ENCODE measurements at places on chromosomes 5 and 9.

DNA sequence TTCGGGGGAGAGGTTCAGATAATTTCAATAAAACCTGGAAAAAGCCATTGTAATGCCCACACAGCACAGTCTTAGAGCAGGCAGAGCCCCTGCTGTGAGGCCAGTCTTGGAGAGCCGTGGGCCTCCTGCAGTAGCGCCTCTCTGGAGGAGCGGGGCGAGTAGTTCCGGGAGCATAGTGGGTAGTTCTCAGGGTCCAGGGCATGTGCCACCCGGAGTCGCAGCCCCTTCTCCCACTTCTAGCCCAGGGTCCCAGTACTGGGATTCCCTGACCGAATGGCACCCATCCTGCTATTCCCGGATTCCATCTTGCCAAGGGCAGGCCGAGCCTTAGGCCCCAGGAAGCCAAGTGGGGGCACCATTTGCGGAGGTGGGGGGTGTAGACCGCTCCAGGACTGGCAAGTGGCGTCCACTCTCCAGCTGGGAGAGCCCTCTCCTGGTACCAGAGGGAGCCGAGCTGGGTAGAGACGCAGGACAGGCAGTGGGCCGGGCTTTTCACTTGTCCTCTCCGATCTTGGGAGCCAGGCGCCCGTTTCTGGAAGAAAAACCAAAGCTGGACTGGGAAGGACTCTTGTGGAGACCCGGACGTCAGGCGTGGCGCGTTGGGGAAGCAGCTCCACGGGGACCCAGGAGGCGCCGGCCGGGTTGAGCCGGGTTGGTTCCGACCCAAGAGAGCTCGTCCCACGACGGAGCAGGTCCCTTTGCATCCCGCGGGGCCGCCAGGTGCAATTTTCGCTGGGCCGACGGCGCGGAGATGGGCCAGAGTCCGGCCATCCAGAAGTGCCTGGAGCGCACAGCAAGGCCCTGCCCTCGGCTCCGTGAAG is 12.1 kb downstream of the PROP1 start:
- DNase-seq = no peak

- DNase-seq = no peak
These were observed 43.4 kb upstream of the N4BP3 start for GRCh38 chr5:178069909-178070308.

- DNase-seq = no peak
These were observed 156.7 kb downstream of the FSTL4 start for GRCh38 chr5:133455676-133456075.

- DNase-seq = no peak
These were observed 68.1 kb downstream of the ESM1 start for GRCh38 chr5:54917323-54917722.

DNA sequence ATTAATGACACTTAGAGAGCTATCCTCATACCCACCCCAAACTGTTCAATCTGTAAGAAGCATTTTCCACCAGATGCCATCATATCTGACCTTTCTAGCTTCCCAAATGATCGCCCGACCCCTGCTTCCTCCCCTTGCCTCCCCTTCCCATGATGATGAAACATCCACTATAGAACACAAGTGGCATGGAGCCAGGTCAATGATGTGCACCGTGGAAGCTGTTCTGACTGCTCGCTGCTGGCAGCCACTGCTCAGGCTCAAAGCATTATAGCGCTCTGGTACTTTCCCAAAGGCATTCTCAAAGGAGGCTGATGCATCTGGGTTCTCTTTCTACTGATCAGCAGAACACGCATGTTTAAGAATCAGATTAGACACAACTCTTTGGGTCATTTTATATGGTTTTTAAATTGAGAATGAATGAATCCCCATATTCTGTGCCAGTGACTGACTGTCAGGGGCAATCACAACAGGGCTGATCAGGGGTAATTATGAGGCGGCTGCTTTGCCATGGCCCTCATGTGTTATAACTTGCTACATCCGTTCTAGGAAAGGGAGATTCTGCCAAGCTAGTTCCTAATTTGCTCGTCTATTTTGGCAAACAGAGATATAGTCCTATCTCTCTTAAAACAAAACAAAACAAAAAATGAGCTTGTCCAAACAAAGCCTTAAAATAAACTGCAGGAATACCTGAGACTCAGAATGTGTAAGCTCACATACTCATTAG is 343.7 kb downstream of the ENC1 start:
- DNase-seq = no peak

GRCh38 chr5:149666212-149666852 is 63.8 kb upstream of the PPARGC1B start:
- no peak for DNase-seq

DNA sequence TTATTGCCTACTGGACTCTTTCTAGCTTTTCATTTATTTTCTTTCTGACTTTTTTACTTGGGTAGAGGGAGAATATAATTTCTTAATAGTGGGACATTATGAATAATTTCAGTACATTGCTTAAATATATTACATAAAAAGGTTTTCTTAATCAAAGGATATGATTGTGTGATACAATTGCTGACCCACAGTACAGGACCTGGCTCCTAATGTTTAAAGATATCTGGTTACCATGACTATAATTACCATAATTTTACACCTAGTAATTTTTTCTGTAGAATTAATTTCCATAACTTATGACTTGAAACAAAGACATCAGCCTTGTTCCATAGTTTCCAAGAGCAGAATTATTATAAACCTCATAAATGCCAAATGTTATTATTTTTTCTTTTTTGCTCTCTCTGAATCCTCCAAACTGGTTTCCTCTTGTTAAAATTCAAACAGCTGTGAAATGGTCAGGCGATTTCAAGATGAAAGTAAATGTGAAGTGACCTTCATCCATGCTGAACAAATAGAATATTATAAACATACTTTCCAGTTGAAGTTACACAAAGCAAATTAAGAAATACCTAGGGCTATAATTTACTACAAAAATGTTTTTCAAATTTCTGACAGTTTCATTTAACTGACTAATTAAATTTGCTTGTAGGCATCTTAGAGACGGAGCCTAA is 301.2 kb upstream of the TYRP1 start:
- DNase-seq = no peak

GRCh38 chr5:180128671-180129261 is 57.2 kb upstream of the RNF130 start:
- DNase-seq = no peak

- DNase-seq = no peak
These were observed 71.0 kb upstream of the GPBP1 start for GRCh38 chr5:57102905-57103255.

DNA sequence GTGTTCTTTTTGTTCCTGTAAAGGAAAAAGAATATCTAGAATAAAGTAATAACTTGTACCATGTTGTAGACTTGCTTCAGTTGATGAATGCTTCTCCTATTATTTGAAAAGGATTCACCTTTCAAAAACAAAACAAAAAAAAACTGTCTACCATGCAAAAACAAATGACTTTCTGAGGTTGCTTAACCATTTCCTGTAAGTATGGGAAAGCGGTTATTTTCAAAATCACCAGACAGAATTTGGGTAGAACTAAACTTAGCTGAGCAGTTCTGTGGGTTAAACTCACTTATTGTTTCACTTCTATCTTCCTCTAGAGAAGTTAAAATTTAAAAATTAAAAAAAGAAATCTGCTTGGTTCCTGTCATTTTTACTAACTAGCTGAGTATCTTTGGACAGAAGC is 25.2 kb downstream of the LNPEP start:
- no peak for DNase-seq

DNA sequence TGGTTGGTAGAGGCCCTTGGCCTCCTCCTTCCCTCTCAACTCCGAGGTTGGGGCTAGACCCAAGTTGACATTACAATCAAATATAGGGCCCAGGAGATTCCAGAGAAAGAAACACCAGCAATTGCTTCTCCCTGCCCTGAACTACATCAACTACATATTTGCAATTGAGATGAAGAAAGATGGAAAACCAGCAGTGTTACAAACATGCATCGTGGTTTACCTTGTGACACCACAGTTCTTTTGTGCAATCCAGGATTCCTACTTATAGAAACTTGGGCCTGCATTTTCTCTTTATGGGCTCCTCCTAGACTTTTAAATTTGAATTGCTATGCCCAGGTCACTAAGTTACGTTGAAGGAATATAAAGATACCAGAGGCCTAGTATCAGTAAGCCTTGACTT is 126.7 kb downstream of the DCP2 start:
- no peak for DNase-seq

- no peak for DNase-seq
These were observed 85.4 kb upstream of the IL7R start for GRCh38 chr5:35771300-35771699.

DNA sequence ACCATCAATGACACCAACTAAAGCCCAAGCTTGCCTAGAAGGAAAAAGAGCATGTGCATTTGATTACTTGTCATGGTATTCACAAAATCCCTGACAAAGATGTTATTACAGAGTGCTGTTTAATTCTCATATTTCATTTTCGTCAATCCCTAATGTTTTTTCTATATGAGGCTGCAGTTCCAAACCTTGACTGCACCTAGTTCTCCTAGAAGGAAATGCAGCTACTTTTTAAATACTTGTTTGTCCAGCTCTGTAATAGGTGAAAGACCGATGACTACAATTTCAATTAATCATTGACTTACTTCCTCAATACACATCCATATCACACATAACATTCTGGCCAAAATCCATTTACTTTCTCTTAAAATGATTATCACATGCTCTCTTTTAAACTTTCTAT is 28.1 kb downstream of the CEMIP2 start:
- no peak for DNase-seq

GRCh38 chr5:20166456-20166855 is 178.5 kb upstream of the CDH18 start:
- no peak for DNase-seq

- DNase-seq = no peak
These were observed 130.2 kb downstream of the SUSD1 start for GRCh38 chr9:112044881-112045280.

GRCh38 chr9:76886318-76886717 is 19.6 kb downstream of the PRUNE2 start:
- no peak for DNase-seq

- no peak for DNase-seq
These were observed 56.7 kb upstream of the NAA35 start for GRCh38 chr9:85884256-85884655.

DNA sequence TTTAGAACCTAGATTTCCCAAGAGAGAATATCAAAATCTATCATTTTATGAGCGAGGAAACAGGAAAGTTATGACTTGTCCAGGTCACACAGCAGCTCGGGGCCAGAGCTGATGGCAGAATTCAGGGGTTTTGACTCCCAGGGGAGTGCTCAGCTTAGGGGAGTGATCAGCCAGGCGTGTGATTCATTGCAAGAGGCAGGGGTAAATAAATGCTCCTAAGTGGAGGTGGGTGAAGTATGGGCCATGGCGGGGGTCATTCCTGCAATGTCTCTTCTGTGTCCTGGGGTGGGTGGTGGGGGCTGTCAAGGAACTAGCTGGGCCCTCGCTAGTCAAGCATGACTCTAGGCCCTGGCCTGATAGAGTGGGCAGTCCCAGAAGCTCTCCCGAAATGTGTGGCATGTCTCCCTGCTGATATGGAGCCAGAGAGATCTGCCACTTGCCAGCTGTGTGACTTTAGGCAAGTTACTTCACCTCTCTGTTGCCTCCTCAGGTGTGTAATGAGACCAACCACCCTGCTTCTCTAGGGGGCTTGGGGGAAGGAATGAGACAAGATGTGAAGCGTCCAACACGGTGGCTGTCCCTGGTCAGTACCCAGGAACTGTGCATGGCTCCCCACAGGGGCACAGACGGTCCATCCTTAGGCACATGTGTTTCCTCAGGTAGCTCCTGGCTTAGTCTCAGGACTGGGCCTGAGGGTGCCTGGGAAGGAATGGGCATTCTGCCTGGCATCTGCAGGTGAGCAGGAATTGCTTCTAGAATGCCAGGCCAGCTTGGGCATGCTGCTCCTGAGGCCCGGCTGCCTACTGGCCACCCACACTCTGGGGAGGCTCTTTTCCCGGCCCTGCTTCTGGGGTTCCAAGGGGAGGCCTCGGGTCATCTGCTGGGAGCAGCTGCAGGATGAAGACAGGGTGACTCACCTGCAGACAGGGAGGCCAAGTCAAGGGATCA is 36.5 kb upstream of the SH3PXD2B start:
- DNase-seq = no peak
